ENCODE measurements at places on chromosomes 2 and 18.

- DNase-seq = no peak
These were observed 83.4 kb downstream of the MYCN start for GRCh38 chr2:16023506-16024360.

- no peak for DNase-seq
These were observed 13.5 kb downstream of the EFEMP1 start for GRCh38 chr2:55910077-55910476.

DNA sequence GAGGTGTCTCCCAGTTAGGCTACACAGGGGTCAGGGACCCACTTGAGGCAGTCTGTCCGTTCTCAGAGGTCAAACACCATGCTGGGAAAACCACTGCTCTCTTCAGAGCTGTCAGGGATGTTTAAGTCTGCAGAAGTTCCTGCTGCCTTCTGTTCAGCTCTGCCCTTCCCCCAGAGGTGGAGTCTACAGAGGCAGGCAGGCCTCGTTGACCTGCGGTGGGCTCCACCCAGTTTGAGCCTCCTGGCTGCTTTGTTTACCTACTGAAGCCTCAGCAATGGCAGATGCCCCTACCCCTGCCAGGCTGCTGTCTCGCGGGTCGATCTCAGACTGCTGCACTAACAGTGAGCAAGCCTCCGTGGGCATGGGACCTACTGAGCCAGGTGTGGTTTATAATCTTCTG lies 346.3 kb downstream of the CELF4 start:
- DNase-seq = no peak

DNA sequence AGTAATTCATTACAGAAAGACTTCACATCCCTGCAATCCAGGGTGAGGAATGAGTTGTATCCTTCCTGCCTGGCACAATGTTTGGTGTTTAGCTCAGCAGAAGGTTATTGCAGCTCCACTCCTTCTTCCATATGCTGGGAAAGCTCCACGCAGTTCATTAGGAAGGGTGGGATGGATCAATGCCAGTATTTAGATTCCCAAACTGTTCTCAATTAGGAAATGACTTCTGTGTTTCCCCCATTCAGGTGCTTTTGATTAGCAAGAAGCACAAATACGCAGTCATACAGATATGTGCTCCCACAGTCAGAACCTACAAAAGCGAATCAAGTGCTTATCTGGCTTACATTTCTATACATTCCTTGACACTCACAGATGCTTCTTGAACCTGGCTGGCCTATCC lies 340.6 kb downstream of the NYAP2 start:
- DNase-seq = no peak

DNA sequence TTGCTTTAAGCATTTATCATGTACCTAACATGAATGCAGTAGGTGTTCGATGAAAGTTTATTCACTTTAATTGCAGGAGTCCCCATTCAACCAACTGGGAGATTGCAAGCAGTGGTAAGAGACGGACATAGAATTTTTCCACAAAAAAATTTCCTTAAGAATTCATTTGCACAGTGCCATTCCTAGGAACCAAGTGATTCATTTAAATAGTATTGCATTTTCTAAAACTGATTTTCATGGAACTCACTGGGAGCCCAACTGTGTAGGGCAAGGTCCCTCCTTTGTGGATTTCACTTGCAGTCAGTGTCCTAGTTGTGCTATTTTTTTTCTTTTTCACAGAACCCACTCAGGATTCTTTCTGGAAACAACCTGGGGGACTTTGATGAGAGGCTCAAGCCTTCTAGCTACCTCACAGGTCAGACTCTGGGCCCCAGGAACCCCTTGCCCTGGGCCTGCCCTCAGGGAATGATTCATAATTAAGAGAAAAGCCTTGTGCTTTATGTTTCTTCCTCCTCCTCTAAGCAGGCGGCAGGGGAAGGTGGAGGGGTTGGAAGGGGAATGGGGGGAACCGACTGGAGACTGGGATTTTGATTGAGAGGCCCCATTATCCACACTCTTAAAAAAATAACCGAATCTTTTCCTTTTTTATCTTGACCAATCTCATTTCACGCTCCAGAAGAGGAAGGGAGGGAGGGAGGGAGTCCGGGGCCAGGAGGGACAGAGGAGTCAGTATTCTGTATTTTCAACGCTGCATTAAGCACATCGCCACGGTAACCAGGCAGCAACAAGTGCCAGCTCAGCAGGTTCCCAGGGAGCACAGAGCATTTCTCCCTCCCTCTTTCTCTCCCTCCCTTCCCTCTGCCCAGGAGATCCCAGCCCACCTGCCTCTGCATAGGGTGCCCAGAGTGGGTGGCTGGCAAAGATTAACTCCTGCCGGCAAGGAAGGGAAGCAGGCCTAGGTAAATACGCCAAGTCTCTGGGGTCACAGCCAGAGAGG lies 51.8 kb downstream of the PSD4 start:
- no peak for DNase-seq

DNA sequence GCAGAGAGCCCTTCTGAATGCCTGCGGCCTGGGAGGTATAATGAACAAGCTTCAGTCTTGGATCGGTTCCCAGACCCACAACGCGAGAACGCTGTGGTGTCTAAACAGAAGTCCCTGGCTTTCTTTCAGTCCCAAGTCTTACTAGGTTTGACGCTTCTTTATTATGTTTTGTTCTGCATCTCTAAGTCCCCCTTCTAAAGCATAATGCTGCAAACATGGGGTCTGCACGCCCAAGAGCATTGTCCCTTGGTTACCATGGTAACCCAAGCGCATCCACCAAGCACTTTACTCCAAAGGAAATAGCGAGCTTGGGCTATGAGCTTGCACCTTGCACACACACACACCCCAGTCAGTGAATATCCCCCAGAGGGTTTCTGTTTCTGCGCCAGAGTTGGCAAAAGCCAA lies 193.7 kb downstream of the INO80D start:
- no peak for DNase-seq

GRCh38 chr2:178225006-178225805 lies 30.9 kb downstream of the OSBPL6 start:
- DNase-seq = no peak

GRCh38 chr2:203578759-203579643 lies 43.9 kb upstream of the RAPH1 start:
- no peak for DNase-seq

DNA sequence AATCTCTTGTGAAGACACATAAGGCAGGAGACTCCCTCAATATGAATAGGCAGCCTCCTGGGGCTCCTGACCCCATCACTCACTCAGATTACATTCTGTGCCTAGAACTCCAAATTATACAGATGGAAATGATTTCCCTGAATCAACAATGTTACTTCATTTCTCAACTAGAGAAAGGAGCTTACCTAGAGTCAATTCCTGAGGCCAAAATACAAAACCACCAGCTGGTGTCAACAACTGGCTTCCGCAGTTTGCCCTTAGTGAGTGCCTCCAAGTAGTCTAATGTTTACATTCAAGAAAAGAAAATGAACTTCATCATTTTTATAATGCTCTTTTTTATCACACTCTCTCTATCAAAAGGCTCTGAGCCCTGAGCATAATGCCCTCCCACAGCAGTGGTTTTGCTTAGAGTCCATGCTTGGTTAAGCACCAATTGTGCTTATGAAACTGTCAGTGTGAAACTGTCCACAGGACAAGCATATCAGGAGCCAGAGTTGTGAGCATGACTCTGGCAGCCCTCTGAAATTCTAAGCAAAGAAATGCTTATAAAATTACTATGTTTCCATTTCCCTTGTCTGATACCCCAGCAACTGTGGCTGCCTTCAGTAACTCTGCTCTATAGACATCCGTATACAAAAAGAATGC lies 305.7 kb upstream of the PKDCC start:
- DNase-seq = no peak

DNA sequence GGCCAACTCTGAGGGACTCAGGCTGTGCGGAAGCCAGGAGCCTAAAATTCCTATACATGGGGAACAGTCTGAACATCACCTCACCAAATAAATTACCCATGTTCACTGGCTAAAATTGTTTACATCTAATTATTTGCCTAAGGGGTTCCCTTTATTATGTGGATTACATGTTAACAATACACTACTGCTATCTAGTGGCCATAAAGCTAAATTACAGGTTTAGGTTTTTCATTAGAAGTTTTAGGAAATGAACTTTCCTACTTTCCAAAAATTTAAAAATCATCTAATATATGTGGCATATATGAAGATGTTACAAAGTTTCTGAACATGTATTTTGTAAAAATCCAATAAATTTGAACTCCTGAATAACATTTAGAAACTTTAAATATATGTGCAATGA lies 40.3 kb downstream of the PLA2R1 start:
- DNase-seq = no peak

DNA sequence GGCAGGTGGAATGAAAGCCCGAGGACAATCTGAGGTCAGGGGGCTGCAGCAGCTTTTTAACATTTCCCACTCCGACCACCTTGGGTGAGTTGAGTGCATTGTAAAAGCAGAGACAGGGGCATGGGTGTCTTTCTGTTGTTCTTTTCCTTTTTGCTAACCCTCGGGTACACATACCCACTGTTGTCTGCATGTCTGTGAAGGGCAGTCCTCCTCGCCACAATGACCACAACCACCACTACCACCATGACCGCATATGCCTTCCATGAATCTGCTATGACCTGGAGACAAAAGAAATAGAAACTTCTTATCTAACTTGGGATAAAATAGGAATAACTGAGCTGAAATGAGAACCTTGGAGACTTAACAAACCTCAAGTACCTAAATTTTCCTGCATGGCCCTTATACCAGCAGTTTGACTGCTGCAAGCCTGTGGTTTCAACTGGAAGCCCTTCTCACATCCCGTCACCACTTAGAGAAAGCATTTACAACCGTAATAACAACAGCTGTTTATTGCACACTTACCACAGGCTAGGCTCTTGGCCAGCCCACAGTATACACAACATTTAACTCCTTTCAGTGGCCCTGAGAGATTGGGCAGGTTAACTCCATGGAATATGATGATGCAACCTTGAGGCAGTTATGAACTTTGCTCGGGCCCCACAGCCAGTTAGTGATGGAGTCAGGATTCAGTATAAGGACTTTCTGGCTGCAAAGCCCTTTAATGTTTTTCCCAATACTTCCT lies 80.3 kb downstream of the GYPC start:
- no peak for DNase-seq
